ENCODE measurements at places on chromosomes 4 and X. TPM values are rescaled to one million over a fixed set of nuclear protein-coding genes. Genes with fewer than 3 reads are reported as not detected.
A peak's percentile ranks its signal among the peaks of the same experiment; 100 is the strongest.

DNA sequence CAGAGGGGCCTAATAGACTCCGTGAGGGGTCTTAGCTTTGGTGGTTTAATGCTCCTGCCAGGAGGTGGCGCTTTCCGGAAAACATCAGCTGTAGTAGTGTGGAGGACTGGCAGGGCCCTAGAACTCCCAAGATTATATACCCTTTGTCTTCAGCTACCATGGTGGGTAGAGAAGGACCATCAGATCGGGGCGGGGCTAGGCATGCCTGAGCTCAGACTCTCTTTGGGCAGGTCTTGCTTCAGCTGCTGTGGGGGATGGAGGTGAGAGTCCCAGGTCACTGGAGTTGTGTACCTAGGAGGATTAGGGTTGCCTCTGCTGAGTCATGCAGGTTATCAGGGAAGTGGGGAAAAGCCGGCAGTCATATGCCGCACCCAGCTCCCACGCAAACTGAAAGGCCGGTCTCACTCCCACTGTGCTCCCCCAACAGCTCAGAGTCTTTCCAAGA, 63.0 kb upstream of the AGA start:
- no peak for DNase-seq
- H3K4me3 ChIP-seq: no peak overlapping the region
- H3K27ac ChIP-seq: no peak overlapping the region
- H3K36me3 ChIP-seq: no peaks in the 10 kb centered on the region
- H3K27me3 ChIP-seq: no peaks in the 10 kb centered on the region

GRCh38 chr4:43816116-43816515, 632.5 kb downstream of the KCTD8 start:
- H3K4me1 ChIP-seq: no peaks in the 10 kb centered on the region
- H3K4me3 ChIP-seq: no peak overlapping the region
- H3K36me3 ChIP-seq: no peaks in the 10 kb centered on the region
- H3K27me3 ChIP-seq: no peaks in the 10 kb centered on the region

DNA sequence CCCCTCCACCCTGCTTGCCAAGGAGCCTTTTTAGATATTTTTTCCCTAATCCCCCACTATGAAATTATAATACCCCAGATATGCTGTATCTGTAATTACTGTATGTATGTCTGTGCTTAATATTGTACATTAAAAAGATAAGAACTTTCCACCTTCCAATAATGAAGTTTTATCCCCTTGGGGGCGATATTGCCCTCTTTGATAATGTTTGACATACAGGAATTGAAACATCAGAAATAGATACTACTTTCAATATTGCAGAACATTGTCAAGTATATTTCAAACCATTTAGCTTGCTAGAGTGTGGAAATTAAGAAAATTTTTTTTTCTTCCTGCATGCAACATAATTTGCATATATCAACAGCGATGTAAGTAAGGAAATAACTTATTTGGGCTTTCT, 58.9 kb downstream of the NAF1 start:
- peaks cover 4% of the 10 kb centered on the region for H3K4me1 ChIP-seq
- H3K4me3 ChIP-seq: no peak overlapping the region
- no peak for DNase-seq
- no peaks in the 10 kb centered on the region for H3K27me3 ChIP-seq
- H3K36me3 ChIP-seq: no peaks in the 10 kb centered on the region

- H3K36me3 ChIP-seq: no peaks in the 10 kb centered on the region
- no peak overlapping the region for H3K27ac ChIP-seq
- DNase-seq: no peak
These were observed 52.9 kb upstream of the HPRT1 start for GRCh38 chrX:134407065-134407376.

The CXCL3 gene
- not detected for polyA plus RNA-seq

DNA sequence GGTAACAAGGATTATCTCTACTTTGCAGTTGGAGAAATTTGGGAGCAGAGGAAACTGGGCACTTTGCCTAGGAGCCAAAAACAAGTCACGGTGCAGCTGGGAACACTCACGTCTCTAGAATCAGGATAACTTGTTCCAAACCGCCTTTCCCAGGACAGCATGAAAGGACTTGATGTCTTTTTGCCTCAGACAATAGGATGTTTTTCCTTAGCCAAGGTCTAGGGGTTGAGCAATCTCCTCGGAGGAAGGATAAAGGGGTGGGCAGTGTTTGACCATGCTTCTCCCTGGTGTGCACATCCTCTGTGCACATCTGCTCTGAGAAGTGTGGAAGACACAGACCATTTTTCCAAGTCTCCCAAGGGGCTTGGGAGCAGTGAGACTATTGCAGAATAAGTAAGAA, 1.7 kb upstream of the SPARCL1 start:
- H3K27ac ChIP-seq: no peak overlapping the region
- no peaks in the 10 kb centered on the region for H3K4me1 ChIP-seq
- H3K27me3 ChIP-seq: no peaks in the 10 kb centered on the region
- H3K36me3 ChIP-seq: no peaks in the 10 kb centered on the region

The DHRSX gene
- polyA plus RNA-seq: 33.5 TPM

DNA sequence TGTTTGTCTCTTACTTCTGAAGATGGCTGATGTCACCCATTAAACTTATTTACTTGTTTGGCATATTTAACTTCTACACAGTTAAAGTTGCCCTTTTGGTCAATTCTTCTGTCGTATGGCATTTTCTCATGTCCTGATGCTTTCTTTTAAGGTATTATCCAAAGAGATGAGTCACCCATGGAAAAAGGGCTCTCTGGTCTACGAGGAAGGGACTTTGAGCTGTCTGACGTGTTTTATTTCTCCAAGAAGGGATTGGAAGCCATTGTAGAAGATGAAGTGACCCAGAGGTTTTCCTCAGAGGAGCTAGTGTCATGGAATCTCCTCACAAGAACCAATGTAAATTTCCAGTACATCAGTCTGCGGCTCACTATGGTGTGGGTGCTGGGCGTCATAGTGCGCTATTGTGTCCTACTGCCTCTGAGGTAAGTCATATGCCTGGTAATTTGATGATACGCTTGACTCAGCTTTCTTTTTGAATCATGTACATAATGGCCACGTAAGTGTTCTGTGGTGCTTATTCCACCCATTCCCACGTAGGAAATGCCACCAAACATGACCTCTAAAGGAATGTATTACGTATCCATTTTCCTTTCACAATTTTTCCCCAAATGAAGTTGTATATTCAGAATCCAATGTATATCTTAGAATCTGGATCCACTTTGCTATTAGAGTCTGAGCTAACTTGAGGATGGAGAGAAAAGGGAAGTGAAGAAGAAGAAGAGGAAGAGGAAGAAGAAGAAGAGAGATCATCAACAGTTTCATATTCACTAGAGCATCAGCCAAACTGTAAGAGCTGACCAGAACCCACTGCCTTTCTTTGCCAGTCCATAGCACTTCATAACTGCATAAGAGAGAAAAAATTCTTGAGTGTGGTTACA, 45.7 kb downstream of the GPAT3 start:
- no peak overlapping the region for H3K4me3 ChIP-seq
- H3K4me1 ChIP-seq: peaks cover 13% of the 10 kb centered on the region
- peak; percentile 39 for DNase-seq
- H3K36me3 ChIP-seq: no peaks in the 10 kb centered on the region
- no peaks in the 10 kb centered on the region for H3K27me3 ChIP-seq
- no peak overlapping the region for H3K27ac ChIP-seq

Measured in GM12878 (cell line).